Testis (tissue), 5 donors: ENCODE measurements at places on chromosomes 12 and 14. TPM values are rescaled to one million over a fixed set of nuclear protein-coding genes. Genes with fewer than 3 reads are reported as not detected.

DNA sequence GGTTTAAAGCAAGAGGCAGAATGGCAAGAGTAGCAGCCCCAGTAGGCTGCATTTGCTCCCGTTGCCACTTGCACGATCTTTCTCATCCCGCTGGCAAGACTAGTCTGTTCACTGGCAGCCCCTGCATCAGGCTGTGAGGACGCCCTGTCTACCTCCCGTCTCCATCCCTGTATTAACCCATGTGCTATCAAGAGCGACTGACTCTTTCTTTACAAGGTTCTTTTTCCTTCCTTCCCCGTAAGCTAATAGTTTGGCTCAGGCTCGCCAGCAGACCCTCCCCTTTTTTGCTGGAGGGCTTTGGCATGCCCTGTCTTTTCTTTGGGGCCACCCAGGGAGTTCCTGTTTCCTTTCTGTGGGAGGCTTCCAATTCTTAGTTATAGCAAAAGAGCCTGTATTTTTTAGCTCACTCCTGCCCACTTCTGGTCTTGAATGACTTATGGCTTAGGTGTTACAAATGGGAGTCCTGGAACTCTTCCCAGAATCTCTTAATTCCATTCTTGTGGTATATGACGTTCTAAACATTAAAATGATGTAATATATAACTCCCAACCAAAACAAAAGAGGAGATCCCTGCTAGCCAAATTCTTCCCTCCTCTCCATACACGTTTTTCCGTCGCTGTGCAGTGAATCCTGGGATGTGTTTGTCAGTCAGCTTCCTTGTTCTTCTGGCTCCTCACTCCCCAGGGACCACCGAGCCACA, 149.0 kb downstream of the PRKCH start:
- H3K4me1 ChIP-seq: peaks cover 46% of the 10 kb centered on the region
- no peaks in the 10 kb centered on the region for H3K27me3 ChIP-seq
- DNase-seq: no peak
- peak overlapping the region; percentile 79 for H3K27ac ChIP-seq
- no peak overlapping the region for H3K4me3 ChIP-seq
- H3K36me3 ChIP-seq: no peaks in the 10 kb centered on the region

- H3K36me3 ChIP-seq: no peaks in the 10 kb centered on the region
- H3K27me3 ChIP-seq: no peaks in the 10 kb centered on the region
- no peak overlapping the region for H3K4me3 ChIP-seq
Measured at GRCh38 chr12:97837401-97837800, 374.8 kb downstream of the RMST start.

DNA sequence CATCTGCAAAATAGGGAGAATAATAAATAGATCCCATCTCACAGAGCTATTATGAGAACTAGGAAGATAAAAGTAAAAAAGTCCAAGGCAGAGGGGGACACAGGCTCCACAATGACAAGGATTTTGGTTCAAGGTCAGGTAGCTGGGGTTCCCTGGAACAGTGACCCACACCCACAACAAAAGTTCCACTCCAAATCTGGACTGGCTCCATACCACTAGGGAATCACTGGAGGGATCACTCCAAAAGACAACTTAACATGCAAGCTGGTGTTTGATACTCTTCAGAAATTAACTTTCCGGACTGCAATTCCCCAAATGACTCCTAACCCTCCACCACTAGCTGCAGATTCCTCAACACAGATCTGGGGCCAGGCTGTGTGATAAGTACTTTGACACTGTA, 54.9 kb downstream of the ITPK1 start:
- DNase-seq: no peak
- no peak overlapping the region for H3K4me3 ChIP-seq
- H3K36me3 ChIP-seq: no peaks in the 10 kb centered on the region

GRCh38 chr12:48221645-48222044, 18.6 kb upstream of the OR10AD1 start:
- no peak overlapping the region for H3K4me3 ChIP-seq
- no peak overlapping the region for H3K27ac ChIP-seq
- no peaks in the 10 kb centered on the region for H3K36me3 ChIP-seq
- H3K27me3 ChIP-seq: no peaks in the 10 kb centered on the region
- no peak for DNase-seq
- no peaks in the 10 kb centered on the region for H3K4me1 ChIP-seq

The DDHD1 gene
- total RNA-seq: 76.2 TPM

The B4GALNT1 gene
- 3.2 TPM for total RNA-seq
